ENCODE measurements at places on chromosomes 12 and 14. TPM values are rescaled to one million over a fixed set of nuclear protein-coding genes. Genes with fewer than 3 reads are reported as not detected.

FZD10 gene
- total RNA-seq: not detected

ADAM21 gene
- not detected for total RNA-seq

PSMC6 gene
- total RNA-seq: 132 TPM

DNA sequence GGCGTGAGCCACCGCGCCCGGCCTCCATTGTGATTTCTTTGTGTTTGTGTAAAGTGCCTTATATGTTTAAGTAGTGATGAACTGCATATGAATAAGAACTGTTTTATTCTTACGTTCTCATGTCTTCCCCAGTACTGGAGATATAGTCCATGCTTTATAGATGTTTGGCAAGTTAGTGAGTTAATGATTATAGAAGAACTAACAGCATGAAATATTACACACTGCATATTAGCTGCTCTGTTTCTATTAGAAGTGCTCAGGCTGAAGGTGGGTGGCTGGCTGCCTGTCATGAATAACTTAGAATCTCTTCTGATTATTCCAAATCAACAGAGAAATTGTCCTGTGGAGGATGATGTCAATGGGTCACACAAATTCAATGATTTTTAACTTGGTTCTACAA, 709.4 kb downstream of the GALC start:
- no peaks in the 10 kb centered on the region for H3K27me3 ChIP-seq
- H3K4me1 ChIP-seq: no peaks in the 10 kb centered on the region
- no peak overlapping the region for H3K4me3 ChIP-seq
- H3K27ac ChIP-seq: no peak overlapping the region
- no peak for DNase-seq

- H3K4me1 ChIP-seq: no peaks in the 10 kb centered on the region
- H3K4me3 ChIP-seq: no peak overlapping the region
- DNase-seq: no peak
- H3K36me3 ChIP-seq: peaks cover 4% of the 10 kb centered on the region
These were observed 23.7 kb upstream of the UBC start for GRCh38 chr12:124938108-124938507.

DNA sequence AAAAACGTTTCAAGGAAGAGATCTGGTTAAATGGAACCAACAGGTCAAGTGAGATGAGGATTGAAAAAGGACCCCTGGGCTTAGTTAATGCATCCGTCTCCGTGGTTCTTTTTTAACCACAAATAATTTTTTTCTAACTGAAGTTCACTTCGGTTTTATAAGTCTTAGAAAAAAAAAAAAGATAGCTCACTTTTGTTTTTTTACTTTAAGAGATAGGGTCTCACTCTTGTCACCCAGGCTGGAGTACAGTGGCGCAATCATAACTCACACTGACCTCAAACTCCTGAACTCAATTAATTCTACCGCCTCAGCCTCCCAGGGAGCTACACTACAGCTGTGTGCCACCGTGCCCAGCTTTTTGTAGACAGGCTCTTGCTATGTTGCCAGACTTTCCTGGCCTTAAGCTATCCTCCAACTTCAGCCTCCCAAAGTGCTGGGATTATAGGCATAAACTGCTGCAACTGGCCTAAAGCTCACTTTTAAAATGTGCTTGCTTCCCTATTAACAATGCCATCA, 11.8 kb downstream of the HNRNPC start:
- peak overlapping the region; percentile 80 for H3K27ac ChIP-seq
- peak overlapping the region; percentile 52 for H3K4me3 ChIP-seq
- H3K4me1 ChIP-seq: peaks cover 61% of the 10 kb centered on the region
- H3K36me3 ChIP-seq: peaks cover 67% of the 10 kb centered on the region
- H3K27me3 ChIP-seq: no peaks in the 10 kb centered on the region
